Stimulated activated CD4-positive, alpha-beta T cell treated with anti-CD3 and anti-CD28 coated beads, TNF-alpha, amount 100 ng/mL, for 1 hour (primary cell): ENCODE measurements at places on chromosomes 11 and 22.

DNA sequence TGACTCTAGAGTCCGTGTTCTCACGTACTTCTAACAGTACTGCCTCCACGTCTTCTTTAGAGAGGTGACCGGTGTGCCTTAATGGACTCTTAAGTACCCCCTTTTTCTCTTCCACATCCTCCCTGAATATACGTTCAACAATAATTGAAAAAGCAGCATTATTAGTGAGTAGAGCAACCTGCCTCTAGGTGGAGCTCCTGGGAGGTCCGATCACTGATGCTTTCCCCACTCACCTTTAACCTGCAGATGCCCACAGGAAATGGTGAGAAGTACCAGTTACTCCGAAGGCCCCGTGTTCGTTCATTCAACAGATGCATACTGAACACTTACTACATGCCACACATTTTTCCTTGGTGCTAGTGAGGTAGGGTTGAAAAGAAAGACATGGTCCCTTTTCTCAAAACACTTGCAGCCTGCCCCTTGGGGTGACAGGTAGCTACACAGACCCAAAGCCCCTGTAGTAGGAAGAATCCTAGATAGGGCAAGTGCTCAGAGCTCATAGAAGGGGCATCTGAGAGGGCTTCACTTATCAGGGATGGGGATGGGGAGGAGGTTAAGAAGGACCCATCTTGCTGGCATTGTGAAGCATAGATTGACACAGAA lies 72.7 kb downstream of the FEZ1 start:
- no peak for DNase-seq

DNA sequence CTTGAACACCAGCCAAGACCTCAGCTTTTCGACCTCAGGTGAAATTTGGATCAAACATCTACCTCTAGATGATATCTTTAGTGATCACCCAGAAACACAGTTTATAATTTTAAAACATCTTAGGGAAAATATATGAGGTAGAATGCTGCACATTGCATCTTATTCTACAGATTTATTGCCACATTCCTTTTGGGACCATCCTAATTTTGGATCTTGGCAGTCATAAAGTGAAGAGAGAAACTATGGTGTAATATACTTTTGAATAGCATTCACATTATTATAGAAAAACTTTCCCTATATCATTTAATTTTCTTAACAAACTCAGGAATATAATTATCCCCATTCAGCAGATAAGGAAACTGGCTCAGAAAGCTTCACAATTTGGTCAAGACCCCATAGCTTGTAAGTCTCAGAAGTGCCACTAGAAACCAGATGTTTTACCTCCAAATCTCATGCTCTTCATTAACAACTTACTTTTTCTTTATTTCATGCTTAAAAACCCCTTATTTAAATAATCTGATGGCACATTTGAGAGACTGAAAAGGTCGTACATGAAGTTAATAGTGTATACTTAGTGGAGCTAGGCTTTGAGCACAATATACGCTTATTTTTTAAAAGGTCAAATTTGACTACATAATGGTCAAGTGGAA lies 199.2 kb upstream of the CTSC start:
- DNase-seq: no peak

GRCh38 chr11:2940921-2941821 lies 12.0 kb upstream of the PHLDA2 start:
- no peak for DNase-seq

DNA sequence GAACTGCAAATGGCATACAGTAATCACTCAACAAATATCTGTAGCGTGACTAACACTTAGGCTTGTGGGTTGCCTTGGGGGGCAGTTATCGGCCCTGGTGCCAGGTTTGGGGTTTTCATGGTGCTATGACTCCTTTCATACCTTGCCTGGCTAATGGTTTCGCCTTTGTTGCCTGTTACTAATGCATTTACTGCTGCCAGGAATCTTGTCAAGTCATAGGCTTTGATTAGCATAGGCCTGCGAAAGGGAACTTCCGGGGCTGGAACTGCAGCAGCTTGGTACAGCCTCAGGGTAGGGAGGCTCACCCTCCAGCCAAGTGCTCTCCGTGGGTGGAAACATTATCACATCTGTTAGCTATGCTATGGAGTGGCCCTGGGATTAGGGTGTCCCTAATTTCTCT lies 13.2 kb downstream of the SLC25A18 start:
- DNase-seq: no peak

DNA sequence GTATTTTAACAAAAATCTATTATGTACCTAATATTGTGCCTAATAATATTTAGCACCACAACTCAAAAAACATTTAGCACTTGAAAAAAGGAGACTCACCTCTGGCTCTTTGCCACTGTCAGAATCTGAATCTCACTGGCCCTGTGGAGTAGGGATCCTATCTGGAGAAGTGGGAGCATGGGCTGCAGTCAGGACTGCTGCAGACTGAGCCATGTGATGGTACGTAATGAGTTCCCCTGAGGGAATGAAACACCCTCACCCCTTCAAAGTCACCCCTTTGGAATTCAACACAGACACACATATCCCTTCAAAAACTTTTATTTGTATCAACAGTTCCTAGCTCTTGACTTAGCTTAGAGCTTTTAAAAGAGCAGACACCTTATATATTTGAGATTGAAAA lies 6.5 kb downstream of the PTPMT1 start:
- no peak for DNase-seq

- no peak for DNase-seq
Observed at GRCh38 chr11:36343436-36343835, 47.3 kb downstream of the PRR5L start.

DNA sequence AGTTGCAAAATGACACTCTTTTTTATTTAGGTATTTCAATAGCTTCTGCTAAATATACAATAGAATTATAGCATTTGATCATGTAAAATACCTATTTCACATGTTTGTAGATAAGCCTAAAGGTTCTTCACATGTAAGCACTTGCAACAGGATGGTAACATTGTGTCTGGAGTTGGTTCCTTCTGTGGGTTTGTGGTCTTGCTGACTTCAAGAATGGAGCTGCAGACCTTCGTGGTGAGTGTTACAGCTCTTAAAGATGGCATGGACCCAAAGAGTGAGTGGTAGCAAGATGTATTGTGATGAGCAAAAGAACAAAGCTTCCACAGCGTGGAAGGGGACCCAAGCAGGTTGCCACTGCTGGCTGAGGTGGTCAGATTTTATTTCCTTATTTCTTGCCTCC lies 246.4 kb upstream of the PDGFD start:
- no peak for DNase-seq

DNA sequence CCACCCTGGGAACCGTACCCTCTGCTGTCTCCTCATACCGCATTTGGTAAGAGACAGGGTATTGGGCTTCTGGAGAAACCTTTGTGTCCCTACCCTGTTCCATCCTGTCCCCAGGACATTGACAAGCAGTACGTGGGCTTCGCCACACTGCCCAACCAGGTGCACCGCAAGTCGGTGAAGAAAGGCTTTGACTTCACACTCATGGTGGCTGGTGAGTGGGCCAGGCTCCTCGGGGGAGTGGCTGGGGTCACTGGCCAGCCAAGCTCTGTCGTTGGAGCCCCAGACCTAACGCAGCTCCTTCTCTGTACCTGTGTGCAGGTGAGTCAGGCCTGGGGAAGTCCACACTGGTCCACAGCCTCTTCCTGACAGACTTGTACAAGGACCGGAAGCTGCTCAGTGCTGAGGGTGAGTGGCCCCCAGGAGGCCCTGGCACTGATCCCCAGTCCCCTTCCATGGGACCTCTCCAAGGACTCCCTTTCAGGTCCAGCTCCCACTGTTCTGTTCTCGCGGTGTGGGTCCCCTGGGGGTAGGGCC lies 3.8 kb upstream of the GP1BB start:
- no peak for DNase-seq
